ENCODE measurements at places on chromosomes 12 and 14. TPM values are rescaled to one million over a fixed set of nuclear protein-coding genes. Genes with fewer than 3 reads are reported as not detected.
A peak's percentile ranks its signal among the peaks of the same experiment; 100 is the strongest.

DNA sequence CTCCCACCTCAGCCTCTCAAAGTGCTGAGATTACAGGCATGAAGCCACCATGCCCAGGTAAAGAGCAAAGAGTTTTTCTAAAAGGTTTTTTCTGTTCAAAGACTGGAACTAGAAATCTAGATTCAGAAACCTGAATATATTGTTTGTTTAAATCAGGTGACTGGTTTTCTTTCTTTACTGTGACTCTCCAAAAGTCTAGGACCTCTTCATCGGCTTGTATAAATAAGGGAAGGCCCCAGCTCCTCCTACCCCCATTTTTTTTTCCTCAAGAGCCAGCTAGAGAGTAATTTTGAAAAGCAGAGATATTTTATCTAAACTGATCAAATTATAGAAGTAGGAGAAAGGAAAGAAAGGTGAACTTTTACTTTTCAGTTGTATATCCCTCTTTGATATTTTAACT, 48.0 kb downstream of the TMEM116 start:
- no peak overlapping the region for H3K27ac ChIP-seq
- DNase-seq, result no peak
- no peaks in the 10 kb centered on the region for H3K4me1 ChIP-seq
- H3K4me3 ChIP-seq, result no peak overlapping the region
- no peaks in the 10 kb centered on the region for H3K27me3 ChIP-seq

DNA sequence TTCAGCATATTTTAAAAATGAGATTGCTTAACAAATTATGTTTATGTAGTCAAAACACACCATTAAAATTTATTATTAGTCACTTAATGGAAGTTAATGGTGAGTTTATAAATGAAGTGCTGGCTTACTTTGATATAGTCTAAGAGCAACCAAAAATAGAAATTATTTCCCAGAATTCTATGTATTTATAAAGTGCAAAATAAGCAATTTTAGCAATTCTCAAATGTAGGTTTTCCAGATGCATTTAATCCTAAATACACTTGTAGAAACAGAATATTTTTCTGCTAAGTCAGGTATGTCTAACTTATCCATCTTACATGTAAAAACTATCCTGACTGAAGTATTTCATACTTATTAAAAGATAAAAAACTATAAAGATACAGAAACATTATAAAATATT, 11.2 kb downstream of the LMO3 start:
- H3K36me3 ChIP-seq, result no peaks in the 10 kb centered on the region
- no peak for DNase-seq
- H3K4me1 ChIP-seq, result no peaks in the 10 kb centered on the region
- no peak overlapping the region for H3K4me3 ChIP-seq

DNA sequence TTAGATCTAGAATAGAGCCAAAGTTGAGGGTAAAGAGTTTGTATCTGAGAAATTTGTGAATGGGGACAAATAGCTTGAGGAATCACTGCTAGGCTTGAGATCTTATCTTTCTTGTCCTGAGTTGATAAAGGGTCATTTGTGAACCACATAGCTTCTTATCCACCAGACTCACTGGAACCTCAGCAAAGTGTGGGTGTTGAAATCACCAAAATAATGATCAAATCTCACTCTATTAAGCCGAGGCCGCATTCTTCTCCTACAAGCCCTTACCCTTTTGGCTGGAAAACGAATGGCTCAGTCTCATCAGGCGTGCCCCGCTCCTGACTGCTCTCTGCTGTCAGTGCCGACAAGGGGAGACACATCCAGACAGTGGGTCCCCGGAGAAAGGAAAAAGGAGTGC, 240.6 kb downstream of the EGLN3 start:
- no peaks in the 10 kb centered on the region for H3K27me3 ChIP-seq
- no peak overlapping the region for H3K4me3 ChIP-seq
- no peaks in the 10 kb centered on the region for H3K36me3 ChIP-seq
- no peaks in the 10 kb centered on the region for H3K4me1 ChIP-seq
- no peak overlapping the region for H3K27ac ChIP-seq

DNA sequence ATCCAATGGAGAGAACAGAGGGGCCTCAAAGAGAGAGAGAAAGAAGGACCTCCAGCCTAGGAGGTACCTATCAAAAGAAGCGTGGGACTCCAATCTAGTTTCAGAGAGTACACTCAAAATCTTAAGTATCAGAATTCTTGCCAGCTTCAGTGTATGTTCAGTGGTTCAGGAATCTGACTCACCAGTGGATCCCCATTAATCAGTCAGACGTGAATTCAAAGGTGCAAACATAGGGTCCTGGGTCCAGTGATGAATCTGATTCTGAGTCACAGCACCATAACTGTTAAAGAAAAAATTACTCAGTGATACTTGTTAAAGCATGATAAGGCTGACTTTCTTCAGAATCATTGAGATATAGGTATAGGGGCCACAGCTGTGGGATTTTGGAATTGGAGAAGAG, 33.2 kb downstream of the ETNK1 start:
- no peak overlapping the region for H3K4me3 ChIP-seq
- no peaks in the 10 kb centered on the region for H3K27me3 ChIP-seq
- peaks cover 6% of the 10 kb centered on the region for H3K4me1 ChIP-seq

- H3K27me3 ChIP-seq, result no peaks in the 10 kb centered on the region
- H3K36me3 ChIP-seq, result no peaks in the 10 kb centered on the region
- peak overlapping the region; percentile 62 for H3K27ac ChIP-seq
- peaks cover 2% of the 10 kb centered on the region for H3K4me1 ChIP-seq
- peak overlapping the region; percentile 75 for H3K4me3 ChIP-seq
- no peak for DNase-seq
Measured at GRCh38 chr12:68332728-68333630, 817 bp upstream of the MDM1 start.

DNA sequence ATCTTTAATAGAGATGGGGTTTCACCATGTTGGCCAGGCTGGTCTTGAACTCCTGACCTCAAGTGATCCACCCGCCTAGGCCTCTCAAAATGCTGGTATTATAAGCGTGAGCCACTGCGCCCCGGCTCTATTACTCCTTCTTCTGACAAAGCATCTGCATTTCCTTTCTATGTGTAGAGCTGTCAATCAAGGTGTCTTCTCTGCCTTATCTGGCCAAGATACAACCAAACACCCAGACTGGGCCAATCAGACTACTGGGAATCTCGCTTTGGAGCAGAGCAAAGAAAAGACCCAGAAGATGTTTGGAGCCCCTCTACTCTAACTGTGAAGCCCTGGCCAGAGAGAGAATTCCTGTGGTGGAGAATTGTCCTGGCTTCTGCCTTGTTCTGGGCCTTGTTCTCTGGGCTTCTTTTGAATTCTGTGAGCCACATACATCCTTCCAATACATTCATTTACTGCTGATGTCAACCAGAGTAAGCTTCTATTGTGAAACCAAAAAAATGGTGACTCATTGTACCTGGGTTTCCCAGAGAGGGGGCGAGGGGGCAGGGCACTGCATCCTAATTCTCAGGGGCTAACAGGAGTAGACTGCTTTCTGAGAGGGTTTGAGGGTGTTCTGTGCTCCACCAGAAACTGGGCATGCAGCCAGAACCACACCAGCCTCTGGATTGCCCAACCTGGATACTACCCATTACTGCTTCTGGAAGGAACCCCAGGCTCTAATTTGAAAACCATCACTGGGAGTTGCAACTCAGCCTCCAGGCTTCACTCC, 18.8 kb upstream of the FLVCR2 start:
- peaks cover 18% of the 10 kb centered on the region for H3K27me3 ChIP-seq
- H3K27ac ChIP-seq, result no peak overlapping the region
- peak; percentile 30 for DNase-seq
- H3K4me3 ChIP-seq, result no peak overlapping the region
- peaks cover under 1% of the 10 kb centered on the region for H3K4me1 ChIP-seq

DNA sequence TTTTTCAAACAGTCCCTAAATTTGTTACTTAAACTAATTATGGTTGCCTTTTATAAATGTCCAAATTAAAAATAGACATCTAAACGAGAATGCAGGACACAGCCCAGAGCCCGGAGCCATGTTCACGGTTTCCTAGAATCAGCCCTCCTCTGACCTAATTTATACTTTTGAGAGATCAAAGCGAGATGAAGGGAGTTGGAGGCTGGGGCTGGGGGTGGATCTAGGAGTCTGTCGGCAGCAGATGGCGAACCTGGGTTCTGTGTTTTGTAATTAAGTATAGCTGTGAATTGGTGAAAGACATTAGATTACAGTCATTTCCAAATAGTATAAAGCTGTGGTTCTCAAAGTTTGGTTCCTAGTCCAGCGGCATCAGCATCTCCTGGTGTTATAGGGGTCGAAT, 210.1 kb downstream of the SLC41A2 start:
- no peaks in the 10 kb centered on the region for H3K36me3 ChIP-seq
- H3K27me3 ChIP-seq, result peaks cover 2% of the 10 kb centered on the region
- H3K4me1 ChIP-seq, result peaks cover 4% of the 10 kb centered on the region
- DNase-seq, result no peak
- H3K27ac ChIP-seq, result no peak overlapping the region

- no peak for DNase-seq
- no peaks in the 10 kb centered on the region for H3K36me3 ChIP-seq
- no peak overlapping the region for H3K27ac ChIP-seq
- no peaks in the 10 kb centered on the region for H3K27me3 ChIP-seq
- H3K4me3 ChIP-seq, result no peak overlapping the region
Measured at GRCh38 chr14:93019367-93019843, 96.3 kb downstream of the ITPK1 start.

- H3K4me3 ChIP-seq, result no peak overlapping the region
- H3K27me3 ChIP-seq, result no peaks in the 10 kb centered on the region
- H3K36me3 ChIP-seq, result no peaks in the 10 kb centered on the region
- H3K4me1 ChIP-seq, result peaks cover 2% of the 10 kb centered on the region
- no peak overlapping the region for H3K27ac ChIP-seq
Measured at GRCh38 chr12:92608151-92609091, 94.4 kb upstream of the PLEKHG7 start.

- H3K36me3 ChIP-seq, result no peaks in the 10 kb centered on the region
- no peaks in the 10 kb centered on the region for H3K4me1 ChIP-seq
- H3K27ac ChIP-seq, result no peak overlapping the region
- H3K27me3 ChIP-seq, result no peaks in the 10 kb centered on the region
- no peak overlapping the region for H3K4me3 ChIP-seq
- DNase-seq, result no peak
Measured at GRCh38 chr14:44505588-44505987, 1.5 kb downstream of the FSCB start.

DNA sequence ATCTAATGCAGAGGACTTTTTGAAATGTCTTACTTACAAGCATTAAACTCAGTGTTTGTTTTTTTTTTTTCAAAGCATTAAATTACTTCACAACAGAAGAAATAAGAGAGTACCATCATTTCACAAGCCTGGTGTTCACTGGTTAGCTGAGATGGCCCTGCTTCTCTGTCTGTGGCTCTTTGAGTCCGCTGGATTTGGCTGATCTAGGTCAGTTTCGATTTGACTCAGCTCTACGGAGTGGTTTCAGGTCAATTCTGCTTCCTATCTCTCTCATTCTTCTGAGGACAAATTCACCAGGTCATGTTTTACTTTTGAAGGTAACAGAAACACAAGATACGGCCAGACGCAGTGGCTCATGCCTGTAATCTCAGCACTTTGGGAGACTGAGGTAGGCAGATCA, 1066.1 kb downstream of the FLRT2 start:
- no peak overlapping the region for H3K27ac ChIP-seq
- H3K36me3 ChIP-seq, result no peaks in the 10 kb centered on the region
- no peaks in the 10 kb centered on the region for H3K4me1 ChIP-seq
- H3K4me3 ChIP-seq, result no peak overlapping the region
- H3K27me3 ChIP-seq, result no peaks in the 10 kb centered on the region
- no peak for DNase-seq

Gene TSPAN9
- polyA plus RNA-seq, result 39.1 TPM

Gene ADCY4
- not detected for polyA plus RNA-seq

Gene FERMT2
- 122 TPM for polyA plus RNA-seq

Gene CPSF6
- polyA plus RNA-seq, result 40.7 TPM

Gene BICD1
- 21.8 TPM for polyA plus RNA-seq

All from IMR-90 (cell line).